ENCODE measurements at places on chromosomes 11 and 22.
A peak's percentile ranks its signal among the peaks of the same experiment; 100 is the strongest.

GRCh38 chr11:45885274-45885920 lies at the start of gene MAPK8IP1:
TSS of gene MAPK8IP1 (plus strand) at chr11:45885651. CDS start at chr11:45885821, 170 bp downstream.
- peak; percentile 29 for DNase-seq

DNA sequence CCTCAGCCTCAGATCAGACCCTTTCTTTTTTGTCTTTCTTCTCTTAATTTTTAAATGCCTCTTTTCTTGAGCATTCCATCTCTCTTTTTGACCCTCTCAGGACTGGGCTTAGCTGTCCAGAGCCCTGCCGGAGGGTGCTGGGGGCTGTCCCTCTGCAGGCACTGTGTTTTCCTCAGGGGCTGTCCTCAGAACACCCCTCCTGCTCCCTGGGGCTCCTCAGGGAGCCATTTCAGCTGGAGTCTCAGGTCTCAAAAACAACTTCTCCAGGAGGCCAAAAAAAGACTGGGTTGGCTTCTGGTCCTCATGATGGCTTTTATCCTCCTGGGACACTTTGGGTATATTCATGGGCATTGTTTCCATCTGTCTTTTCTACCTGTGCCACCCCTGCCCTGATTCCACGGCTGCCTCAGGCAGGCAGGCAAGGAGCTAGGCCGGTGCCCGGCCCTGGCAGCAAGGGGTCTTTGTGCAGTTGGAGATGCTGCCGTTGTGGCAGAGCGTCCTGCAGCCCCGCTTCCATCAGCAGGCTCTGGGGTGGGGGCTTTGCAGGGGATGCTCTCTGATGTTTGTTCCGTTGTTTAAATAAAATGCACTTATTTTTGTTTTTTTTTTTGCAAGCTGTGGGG lies 85.1 kb downstream of the CEP164 start:
- no peak for DNase-seq

DNA sequence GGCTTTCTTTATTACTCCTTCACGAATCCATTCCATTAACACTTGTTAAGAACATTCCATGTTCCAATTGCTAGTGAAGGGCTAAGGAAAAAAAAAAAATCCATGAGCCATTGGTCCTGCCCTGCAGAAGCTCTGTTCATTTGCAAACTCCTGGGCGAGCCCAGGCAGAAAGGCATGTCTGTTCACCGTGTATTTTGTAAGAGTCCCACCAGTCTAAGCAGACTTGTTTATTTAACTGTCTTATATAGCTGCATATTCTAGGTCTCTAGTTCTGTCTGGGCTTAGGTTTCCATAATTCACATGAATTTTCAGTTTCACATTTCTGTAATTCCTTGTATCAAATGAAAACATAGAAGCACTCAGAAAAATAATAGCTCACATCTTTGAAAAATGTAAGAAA lies 97.4 kb upstream of the POU2AF2 start:
- DNase-seq, result no peak

DNA sequence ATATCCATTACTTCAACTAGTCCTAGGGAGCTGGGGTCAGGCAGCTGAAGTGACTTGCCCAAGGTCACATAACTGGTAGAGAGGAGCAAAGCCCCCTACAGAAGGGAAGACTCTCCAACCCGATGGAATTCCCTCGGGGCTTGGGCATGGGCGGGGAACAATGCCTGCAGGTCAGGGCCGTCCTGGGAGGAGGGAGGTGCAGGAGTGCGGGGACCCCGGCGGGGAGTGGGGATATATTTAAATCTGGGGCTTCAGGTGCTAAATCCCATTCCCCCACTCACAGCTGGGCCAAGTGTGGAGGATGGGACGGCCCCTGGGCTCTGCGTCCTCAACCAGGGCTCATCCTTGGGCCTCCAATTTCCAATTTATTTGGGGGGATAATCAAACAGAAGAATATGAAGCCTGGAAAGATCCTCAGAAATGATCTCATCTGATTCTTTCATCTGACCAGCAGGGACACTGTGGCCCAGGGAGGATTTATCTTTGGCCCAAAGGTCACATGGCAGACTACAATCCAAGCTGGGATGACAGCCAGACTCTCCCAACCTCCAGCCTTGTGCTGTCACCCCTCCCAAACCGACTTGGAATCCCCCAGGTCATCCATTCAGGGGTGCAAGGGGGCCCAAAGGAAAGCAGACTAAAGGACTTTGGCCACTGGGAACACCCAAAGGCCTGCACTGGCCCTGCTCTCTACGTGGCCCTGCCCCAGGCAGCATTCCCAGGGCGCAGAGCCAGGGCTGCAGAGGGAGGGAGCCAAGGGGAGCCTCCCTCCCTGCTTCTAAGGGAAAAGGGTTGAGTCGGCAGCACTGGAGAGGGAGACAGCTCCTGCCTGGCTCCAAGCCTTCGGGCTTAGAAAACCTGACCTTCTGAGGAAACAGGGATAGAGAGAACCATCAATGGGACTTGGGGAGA lies 8.7 kb upstream of the C1QTNF6 start:
- no peak for DNase-seq

GRCh38 chr11:100682247-100682969 lies 4.7 kb upstream of the ARHGAP42 start:
- DNase-seq, result no peak

DNA sequence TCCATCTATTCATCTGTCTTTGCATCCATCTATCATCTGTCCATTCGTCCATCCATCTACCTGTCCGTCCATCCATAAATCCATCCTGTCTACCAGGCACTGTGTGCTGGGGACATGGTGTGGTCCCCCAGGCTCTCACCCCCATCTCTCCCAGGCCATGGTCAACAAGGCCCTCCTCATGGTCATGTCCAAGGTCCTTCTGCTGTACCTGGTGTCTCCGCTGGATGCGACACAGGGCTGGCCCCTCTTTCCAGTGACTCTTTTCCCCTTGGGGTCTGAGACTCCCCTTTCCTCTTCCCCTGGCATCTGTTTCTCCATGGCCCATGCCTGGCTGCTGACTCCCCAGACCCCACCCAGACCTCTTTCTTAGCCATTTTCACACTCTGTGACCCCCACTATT lies 4.5 kb downstream of the IGLL1 start:
- DNase-seq, result no peak

DNA sequence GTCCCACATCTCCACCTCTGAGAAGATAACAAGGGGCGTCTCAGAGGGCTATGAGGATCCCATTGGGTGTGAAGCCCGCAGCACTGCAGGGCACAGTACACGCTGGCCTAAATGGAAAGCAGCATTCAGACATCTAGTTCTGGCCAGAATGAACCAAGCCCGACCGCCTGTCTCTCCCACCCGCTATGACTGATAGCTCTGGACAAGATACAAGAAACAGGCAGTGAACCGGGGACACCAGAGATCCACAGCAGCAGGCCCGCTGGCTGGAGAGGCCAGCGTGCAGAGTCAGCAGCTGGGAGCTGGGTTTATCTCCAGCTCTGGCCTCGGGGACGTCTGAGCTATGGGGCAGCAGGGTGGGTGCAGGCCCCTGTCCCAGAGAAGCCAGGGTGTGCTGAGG lies 9.6 kb downstream of the CERK start:
- DNase-seq, result no peak

GRCh38 chr11:12281571-12282478 lies 95.5 kb upstream of the PARVA start:
- DNase-seq, result peak; percentile 54

DNA sequence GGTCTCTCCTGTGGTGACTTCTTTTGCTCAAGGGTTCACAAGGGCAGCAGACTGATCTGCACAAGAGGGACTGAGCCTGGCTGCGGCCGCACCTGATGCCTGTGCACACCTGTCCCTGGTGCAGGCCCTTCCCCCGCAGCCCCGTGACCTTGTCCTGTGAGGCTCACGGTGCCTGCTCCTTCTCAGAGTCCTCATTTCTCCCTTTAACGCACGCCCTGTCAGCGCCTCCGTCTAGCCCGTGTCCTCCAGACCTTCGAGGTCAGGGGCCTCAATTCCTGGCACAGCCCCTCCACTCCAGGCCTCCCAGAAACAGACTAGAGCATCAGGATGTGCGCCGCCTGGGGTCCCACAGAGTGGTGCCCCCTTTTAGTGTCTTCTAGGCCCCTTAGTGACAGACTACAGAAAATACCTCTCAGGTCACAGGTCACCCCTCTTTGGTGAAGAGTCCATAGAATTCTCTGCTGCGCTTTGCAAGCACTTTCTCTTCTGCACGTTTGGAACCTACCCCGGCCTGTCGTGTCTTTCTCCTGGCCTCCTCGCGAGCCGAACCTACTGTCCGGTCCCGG lies 1.0 kb upstream of the DRD4 start:
- DNase-seq, result no peak

DNA sequence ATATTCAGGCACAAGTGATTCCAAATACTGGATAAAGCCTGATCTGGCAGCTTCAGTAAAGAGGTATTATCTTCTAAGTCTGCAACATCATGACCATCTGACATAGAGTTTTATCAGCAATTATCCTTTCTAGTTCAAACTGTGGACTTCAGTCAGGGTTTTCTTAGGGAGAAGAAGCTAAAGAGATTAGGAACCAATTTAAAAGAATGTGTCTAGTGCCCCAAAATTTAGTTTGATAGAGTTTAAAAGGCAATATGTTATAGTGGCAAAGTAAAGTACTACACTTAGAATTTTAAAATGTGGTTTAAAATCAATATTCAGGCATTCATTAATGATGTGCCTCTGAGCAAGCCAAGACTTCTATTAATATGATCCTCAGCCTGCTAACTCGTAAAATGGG lies 5.4 kb downstream of the PAK1 start:
- DNase-seq, result no peak

- DNase-seq, result no peak
These were observed 39.7 kb downstream of the ADAMTS8 start for GRCh38 chr11:130388607-130389205.

GRCh38 chr11:83070731-83071566 lies 748 bp downstream of the RAB30 start:
- DNase-seq, result peak; percentile 13

- no peak for DNase-seq
These were observed 96.9 kb downstream of the MORC2 start for GRCh38 chr22:30871391-30872284.

DNA sequence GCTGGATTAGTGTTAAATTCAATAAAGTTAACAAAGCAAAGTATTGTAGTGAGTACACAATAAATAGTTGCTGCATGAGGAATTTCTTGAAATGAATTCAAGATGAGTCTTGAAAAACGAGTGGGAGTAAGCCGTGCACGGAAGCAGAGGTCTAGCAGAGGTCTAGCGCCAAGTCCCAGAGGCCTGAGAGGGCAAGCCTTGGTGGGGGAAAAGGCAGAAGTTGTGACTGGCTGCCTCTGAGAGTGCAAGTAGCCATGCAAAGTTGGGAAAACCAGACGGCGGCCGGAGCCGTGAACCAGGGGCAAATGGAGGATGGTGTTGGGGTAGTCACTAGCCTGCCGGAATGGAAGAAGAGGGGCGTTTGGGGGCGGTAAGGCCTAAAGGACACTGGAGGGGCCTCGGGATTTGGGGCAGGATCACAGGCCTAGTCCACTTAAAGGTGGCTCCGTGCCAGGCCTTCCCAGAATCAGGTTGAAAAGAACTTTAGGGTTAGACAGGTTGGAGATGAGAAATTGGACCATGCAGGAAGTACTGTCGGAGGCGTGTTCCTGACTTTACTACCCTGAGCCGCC lies 379 bp upstream of the SLC3A2 start:
- peak; percentile 13 for DNase-seq

DNA sequence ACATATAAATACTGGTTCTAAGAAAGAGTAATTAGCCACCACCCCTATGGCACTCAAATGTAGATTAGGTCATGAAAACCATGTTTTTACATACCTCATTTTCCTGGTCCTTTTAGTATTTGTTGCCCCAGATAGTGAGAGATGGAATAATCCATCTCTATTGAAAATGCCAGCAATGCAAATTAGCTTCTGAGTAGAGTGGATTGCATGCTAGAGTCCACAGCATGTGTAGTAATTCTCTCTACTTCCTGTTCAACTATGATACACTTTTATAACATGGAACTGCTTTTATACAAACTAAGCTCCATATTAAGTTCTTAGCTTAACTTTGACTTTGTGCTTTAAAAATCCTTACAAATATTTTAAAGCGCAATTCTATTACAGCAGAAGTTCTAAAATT lies 73.2 kb downstream of the TRPC6 start:
- DNase-seq, result no peak

- DNase-seq, result no peak
These were observed 42.6 kb upstream of the VPREB1 start for GRCh38 chr22:22201930-22202343.

DNA sequence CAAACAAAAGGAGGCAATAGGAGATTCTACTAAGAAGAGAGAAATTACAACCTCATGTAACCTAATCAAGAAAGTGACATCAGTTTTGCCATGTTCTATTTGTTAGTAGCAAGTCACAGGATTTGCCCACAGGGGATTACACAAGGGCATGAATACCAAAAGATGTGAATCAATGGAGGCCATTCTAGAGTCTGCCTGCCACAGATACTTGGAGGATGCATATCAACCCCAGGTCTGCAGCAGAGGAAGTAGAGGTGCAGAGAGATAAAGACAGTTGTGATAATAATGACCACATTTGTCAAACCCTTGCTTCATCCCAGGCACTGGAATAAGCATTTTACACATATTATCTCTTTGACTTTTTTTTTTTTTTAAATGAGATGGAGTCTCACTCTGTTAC lies 2.4 kb upstream of the ASCC2 start:
- no peak for DNase-seq

DNA sequence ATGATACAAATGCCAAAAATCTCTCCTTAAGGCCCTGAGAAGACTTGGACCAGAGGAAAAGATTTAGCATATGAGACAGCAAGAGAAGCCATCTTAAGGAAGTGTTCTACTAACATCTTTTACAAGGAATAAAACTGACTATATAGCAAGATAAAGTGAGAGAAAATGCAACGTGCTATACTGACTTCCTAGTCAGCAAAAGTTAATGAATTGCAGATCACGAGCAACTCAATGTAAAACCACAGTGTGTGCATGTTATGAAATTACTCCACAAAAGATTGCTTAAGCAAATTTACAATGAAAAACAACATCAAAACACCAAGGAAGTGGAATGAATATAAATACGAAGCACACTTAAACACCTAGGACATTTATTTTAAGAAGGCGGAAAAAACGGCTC lies 187.5 kb downstream of the CADM1 start:
- DNase-seq, result no peak

- no peak for DNase-seq
These were observed 258.3 kb downstream of the LRRC4C start for GRCh38 chr11:41201156-41201555.

DNA sequence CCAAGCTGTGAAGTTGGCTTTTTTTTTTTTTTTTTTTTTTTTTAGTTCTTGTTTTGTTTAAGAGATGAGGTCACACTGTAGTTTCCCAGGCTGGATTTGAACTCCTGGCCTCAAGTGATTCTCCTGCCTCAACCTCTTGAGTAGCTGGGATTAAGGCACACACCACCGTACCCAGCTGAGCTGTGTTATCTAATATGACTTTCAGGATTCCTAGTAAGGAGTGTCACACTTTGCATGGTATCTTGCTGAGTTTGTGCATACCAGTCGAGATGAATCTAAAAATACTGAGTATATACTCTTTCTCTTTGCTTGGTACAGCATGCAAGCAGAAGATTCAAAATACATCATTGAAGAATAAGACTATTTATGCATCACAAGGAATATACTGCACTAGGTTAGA lies 58.6 kb downstream of the SIK2 start:
- no peak for DNase-seq
